ENCODE measurements at places on chromosomes 3 and 15. TPM values are rescaled to one million over a fixed set of nuclear protein-coding genes. Genes with fewer than 3 reads are reported as not detected.

DNA sequence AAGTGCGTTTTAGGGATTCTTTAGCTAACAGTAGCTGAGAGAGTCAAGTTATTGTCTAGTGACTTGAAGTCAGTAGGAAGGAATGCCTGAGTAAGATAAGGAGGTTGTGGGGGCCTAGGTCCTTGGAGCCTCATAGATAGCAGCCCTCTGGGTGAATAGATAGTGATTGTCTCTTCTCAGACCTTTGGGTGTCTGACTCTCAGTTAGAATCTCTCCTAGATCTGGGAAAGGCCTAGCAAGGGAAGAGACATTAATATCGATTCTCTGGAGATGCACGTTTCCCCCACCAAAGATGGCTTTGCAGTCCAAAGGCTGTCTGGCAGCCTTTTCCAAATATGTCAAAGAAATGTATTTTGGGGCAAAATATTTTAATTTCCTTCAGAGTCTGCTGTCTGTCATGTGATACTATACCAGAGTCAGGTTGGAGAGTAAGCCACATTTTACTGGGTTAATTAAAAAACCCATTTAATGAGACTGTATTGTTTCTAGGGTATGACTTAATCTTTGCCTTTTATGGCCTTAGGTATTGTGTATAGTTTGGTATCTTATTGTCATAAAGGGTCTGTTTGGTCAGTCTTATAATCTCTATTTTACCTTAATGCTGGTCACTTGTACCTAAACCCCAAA lies 92.2 kb downstream of the ST6GAL1 start:
- DNase-seq, result no peak

- no peak for DNase-seq
These were observed 1127.8 kb downstream of the TUSC7 start for GRCh38 chr3:117837391-117837790.

- DNase-seq, result no peak
These were observed 641 bp downstream of the ACVR2B start for GRCh38 chr3:38454178-38454883.

DNA sequence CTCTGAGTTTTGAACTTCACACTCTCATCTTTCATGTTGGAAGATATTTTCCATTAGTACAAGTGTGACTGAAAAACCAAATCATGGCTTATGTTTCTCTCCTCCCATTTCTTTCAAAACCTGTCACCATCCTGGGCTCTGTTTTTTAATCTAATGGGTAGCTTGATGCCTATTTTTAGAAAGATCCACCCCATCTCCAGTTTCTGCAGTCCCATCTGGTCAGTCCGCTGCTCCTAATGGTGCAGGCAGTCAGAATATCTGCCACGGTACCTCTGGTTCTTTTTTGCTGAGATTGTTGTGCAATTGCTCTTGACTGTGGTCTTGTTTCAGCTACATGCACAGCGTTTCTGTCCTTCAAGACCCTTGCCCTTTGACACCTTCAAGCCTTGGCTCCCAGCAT lies 240.9 kb upstream of the CADM2 start:
- DNase-seq, result no peak

DNA sequence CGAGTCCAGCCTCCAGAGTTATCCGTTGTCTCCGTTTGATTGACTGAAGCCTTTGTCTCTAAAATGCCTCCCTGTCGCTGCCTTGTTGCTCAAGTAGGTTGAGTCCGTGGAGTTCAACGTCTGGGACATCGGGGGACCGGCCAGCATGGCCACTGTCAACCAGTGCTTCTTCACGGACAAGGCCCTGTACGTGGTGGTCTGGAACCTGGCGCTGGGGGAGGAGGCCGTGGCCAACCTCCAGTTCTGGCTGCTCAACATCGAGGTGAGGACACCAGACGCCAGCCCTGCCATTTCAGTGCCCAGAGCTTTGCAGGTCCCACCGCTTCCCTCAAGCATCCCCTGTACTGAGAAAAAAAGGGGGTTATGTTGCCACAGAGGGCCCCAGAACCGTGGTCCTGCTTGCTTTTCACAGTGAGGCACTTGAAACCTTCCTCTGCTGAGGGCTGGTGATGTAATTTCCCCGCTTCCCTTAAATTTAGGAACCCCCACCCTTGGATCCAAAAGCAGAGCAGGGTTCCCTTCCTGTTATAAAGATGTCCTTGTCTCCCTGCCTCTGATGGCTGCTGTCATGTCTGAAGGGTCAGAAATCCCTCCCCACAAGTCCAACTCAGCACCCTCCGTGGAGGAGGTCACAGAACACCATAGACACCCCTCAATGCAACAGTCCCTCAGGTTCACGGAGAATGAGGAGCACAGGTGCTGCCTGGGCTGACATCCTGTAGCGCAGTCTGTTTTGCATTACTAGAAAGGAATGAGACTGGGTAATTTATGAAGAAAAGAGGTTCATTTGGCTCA lies 105.7 kb downstream of the LRRK1 start:
- DNase-seq, result peak; percentile 19

DNA sequence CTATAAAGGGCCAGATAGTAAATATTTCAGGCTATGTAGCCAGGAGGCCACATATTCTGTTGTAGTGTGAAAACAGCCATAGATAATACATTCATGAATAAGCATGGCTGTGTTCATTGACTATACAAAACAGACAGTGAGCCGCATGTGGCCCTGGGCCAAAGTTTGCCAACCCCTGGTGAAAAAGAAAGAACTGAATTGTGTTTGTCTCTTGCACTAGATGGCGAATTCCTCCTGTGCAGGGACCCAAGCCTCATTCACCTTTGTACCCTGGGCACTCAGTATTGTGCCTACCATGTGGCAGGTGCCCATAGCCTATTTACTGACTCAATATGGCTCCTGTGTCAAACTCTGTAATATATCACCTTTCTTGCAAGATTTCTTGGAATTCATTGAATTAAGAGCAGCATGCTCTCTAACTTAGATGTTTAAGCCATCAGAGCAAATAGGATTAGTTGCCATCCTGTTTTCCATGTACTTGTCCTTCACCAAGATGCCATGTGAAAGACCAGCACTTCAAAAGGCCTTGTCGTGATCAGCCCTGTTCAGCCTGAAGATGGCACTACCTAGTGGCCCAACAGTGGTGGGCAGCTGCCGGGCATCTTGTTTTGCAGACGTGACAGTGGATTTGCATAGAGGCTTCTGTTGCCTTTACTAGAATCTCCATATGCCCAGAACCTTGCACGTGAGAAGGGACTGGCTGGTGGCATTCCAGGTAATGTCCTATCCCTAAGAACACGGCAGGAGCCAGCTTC lies 50.9 kb upstream of the CMTM7 start:
- DNase-seq, result no peak

LSAMP gene
- 0.66 TPM for total RNA-seq

MOBP gene
- 0.13 TPM for total RNA-seq

ZNF620 gene
- total RNA-seq, result 27.1 TPM

- no peak for DNase-seq
These were observed 430.4 kb upstream of the CCDC54 start for GRCh38 chr3:106946866-106947265.

ESYT3 gene
- 6.3 TPM for total RNA-seq

MCF2L2 gene
- 6.4 TPM for total RNA-seq

- no peak for DNase-seq
These were observed 629 bp downstream of the RPL24 start for GRCh38 chr3:101685870-101686307.

GRCh38 chr3:57946970-57947381 lies 61.2 kb upstream of the FLNB start:
- DNase-seq, result no peak

GRCh38 chr3:113719758-113720157 lies 23.3 kb upstream of the USF3 start:
- no peak for DNase-seq

- peak; percentile 16 for DNase-seq
These were observed 18.5 kb downstream of the SLC6A20 start for GRCh38 chr3:45777746-45778386.

- no peak for DNase-seq
These were observed 44.5 kb downstream of the OXSM start for GRCh38 chr3:25834346-25834745.

PYGO1 gene
- 0.83 TPM for total RNA-seq

- DNase-seq, result peak; percentile 69
These were observed 65.5 kb downstream of the SRGAP3 start for GRCh38 chr3:9183811-9184460.

DNA sequence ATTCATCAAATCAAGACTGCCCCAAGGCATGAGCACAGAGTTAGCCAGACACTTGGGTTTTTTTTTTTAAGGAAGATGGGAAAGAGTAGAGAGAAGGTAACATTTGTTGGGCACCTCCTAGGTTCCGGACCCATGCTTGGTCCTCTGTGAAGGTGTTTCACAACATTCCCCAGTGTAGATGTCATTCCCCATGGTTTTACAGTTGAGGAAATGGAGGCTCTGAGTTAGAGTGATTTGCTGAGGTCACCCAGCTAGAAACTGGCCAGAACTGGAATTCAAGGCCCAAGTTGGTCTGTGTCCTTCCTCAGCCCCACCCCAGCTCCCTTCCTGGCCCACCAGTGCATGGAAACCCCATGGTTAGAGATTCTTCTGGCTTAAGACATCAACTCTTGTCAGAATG lies 19.9 kb downstream of the WNT7A start:
- no peak for DNase-seq

- no peak for DNase-seq
These were observed 112.3 kb downstream of the P3H2 start for GRCh38 chr3:190008432-190008831.

- no peak for DNase-seq
These were observed 142.5 kb upstream of the MBNL1 start for GRCh38 chr3:152126260-152126659.

- no peak for DNase-seq
These were observed 6.6 kb downstream of the GPX1 start for GRCh38 chr3:49351521-49352011.

STRIT1 gene
- total RNA-seq, result not detected

- no peak for DNase-seq
These were observed 36.6 kb downstream of the CD86 start for GRCh38 chr3:122091602-122092295.

GPR62 gene
- total RNA-seq, result 0.33 TPM

DNA sequence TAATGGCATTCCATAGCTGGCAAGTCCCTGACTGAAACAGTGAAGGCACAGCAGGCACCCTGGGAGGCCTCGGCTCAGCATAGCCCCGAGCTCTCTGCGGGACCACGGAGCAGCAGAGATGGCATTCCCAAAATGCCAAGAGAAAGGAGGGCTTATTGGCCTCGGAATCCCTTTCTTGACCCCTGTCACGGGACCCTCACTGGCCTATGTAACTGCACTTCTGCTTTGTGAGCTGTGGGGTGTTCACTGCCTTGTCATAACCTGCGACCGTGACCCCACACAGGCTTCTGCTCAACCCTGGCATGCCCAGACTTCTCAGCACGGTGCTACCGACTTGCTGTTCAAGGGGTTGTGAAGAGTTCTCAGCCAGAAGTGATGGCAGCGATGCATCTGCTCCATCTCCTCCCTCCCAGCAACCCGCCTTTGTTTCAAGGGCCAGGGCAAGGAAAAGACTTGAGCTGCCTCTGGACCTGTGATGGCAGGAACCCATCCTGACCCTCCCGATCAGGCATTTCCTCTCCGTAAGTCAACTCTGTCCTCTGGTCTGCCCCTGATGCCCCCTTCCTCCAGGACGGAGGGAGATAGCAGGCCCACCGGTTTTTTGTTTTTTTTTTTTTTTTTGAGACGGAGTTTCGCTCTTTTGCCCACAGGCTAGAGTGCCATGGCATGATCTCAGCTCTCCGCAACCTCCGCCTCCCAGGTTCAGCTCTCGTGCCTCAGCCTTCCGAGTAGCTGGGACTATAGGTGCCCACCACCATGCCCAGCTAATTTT lies 30.5 kb downstream of the EHD4 start:
- peak; percentile 48 for DNase-seq

- peak; percentile 74 for DNase-seq
These were observed 556 bp downstream of the ANKRD63 start for GRCh38 chr15:40282147-40282868.

GRCh38 chr3:148723631-148724030 lies 25.9 kb downstream of the AGTR1 start:
- DNase-seq, result no peak

DNA sequence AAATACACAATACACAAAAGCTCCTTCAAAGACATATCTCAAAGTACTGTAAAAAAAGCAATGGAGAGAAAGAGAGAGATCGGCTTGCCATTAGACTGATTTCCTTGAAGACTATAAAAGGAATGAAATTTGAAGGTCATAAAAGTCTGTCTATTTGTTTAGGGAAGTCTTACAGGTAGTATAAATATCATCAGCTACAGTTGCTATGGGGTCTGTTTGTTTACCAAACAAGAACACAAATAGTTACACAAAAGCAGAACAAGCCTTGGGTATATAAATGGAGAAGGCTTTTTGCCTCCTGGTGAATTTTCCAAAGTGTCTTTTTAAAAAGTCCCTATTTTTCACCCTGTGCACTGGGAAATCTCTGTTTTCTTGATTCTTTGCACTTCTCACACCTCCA lies 552.3 kb downstream of the FOXP1 start:
- no peak for DNase-seq

HACD2 gene
- total RNA-seq, result 28.4 TPM

- DNase-seq, result no peak
These were observed 20.1 kb upstream of the BCL6 start for GRCh38 chr3:187765342-187765741.

SLC28A1 gene
- total RNA-seq, result not detected

- peak; percentile 85 for DNase-seq
These were observed at the start of gene ZKSCAN7 for GRCh38 chr3:44554626-44555592. ZKSCAN7 (plus strand) TSS chr3:44555193; CDS start chr3:44557048, 1,855 bp downstream.

DNA sequence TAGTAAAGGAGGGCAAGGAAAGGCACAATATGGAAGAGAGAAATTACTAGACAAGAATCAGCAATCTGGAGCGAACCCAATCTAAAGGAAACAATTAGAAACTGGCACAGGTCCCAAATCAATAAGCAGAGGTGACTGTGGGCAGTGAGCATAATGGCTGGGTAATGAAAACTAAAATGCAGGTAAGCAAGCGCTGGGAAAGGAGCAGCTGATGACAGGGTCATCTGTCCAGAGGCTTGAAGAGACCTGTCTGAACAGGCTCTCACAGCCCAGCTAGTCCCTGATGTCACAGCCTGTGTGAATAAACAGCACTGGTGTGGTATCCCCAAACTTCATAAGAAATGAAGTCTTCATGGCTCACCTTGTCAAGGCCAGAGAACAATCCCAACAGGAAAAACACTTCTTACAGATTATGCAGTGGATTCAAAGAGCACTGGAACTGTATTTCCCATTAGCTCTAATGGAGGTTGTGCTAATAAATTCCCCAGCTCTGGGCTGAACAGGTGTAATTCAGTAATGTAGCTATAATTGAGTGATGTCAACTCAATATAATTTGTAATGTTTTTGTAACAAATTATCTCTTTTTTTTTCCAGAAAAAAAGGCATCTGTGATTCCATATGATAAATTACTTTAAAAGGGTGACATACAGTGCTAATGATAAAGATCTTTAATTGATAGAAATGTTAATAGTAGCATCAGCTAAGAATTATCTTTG lies 197.3 kb downstream of the FHIT start:
- DNase-seq, result no peak

DNA sequence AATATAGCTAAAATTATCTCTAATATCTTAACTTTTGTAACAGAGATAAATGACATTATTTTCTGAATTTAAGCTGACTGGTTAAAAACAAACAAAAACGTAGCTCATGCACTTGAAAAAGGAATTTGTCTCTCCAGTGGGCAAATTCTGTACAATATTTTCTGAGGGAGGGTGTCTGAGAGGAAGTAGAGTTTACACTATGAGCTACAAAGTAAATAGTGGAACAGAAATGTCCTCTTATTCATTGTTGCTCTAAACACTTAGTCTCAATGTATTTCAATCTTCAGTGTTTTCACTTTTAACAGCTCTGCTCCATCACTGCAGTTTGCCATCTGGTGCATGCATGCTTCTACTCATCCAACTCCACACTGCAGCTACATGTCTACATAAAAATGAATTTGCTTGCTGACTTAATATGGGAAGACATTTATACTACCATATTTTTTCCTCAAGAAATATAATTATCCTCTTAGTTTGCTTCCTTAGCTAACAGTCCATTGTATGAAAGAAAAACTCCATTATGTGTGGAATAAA lies 817.4 kb upstream of the LMCD1 start:
- DNase-seq, result no peak

Measured in H9 (cell line).